ENCODE measurements at places on chromosomes 1 and 21. TPM values are rescaled to one million over a fixed set of nuclear protein-coding genes. Genes with fewer than 3 reads are reported as not detected.
A peak's percentile ranks its signal among the peaks of the same experiment; 100 is the strongest.

- H3K27me3 ChIP-seq = peaks cover 4% of the 10 kb centered on the region
- no peak overlapping the region for H3K27ac ChIP-seq
- no peak for DNase-seq
- H3K4me3 ChIP-seq = no peak overlapping the region
Observed at GRCh38 chr21:33042812-33043211, 17.1 kb downstream of the OLIG2 start.

GRCh38 chr1:59814180-59814900, 409 bp upstream of the HOOK1 start:
- H3K27ac ChIP-seq = no peak overlapping the region
- H3K4me1 ChIP-seq = no peaks in the 10 kb centered on the region
- peak overlapping the region; percentile 53 for H3K4me3 ChIP-seq
- peak; percentile 63 for DNase-seq
- H3K36me3 ChIP-seq = no peaks in the 10 kb centered on the region

DNA sequence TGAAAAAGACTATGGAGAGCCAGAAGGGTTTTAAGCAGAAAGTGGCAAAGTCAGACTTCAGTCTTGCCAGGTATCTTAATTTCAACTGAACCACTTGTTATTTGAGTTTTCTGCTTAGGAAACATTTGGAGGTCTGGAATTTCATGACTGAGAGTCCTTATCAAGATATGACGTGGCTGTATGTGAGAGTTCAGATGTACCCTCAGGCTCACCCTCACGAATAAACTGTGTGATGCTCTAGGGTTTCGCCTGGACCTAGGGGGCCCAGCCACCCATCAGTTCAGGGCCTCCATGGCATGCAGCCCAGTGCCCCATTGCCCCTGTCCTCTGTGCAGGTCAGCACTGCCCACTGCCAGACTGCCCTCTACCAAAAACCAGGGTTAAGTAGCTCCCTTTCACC, 30.6 kb upstream of the TADA1 start:
- no peaks in the 10 kb centered on the region for H3K36me3 ChIP-seq
- no peak overlapping the region for H3K4me3 ChIP-seq
- H3K27me3 ChIP-seq = no peaks in the 10 kb centered on the region

GRCh38 chr1:216805233-216805632, 82.0 kb upstream of the ESRRG start:
- no peaks in the 10 kb centered on the region for H3K27me3 ChIP-seq
- peak overlapping the region; percentile 74 for H3K27ac ChIP-seq
- peaks cover 11% of the 10 kb centered on the region for H3K4me1 ChIP-seq
- DNase-seq = no peak
- no peaks in the 10 kb centered on the region for H3K36me3 ChIP-seq

DNA sequence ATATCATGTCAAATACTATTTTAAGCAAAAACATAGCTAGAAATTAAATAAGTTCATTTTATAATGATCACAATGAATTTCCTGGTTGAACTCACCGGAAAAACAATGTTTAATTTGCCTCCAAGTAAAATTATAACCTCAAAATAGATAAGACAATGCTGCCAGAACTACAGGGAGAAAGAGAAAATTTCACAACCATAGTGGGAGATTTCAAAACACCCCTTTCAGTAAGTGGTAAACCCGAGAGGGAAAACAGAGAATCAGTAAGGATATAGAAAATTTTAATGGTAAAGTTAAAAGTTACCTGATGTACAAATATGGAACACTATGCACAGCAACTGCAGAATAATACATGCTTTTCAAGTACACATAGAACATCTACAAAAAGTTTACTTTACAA, 43.2 kb upstream of the PLA2G4A start:
- H3K36me3 ChIP-seq = no peaks in the 10 kb centered on the region
- H3K4me1 ChIP-seq = no peaks in the 10 kb centered on the region
- no peaks in the 10 kb centered on the region for H3K27me3 ChIP-seq
- no peak for DNase-seq
- no peak overlapping the region for H3K4me3 ChIP-seq

- H3K4me3 ChIP-seq = no peak overlapping the region
- H3K27me3 ChIP-seq = no peaks in the 10 kb centered on the region
- no peak for DNase-seq
- H3K4me1 ChIP-seq = no peaks in the 10 kb centered on the region
Observed at GRCh38 chr21:41399246-41399800, 26.7 kb upstream of the MX1 start.

The GUCA2A gene
- not detected for polyA plus RNA-seq

The TMEM82 gene
- not detected for polyA plus RNA-seq
